Stimulated activated CD8-positive, alpha-beta memory T cell treated with anti-CD3 and anti-CD28 coated beads, Interleukin-4, amount 100 ng/mL, for 1 hour (primary cell): ENCODE measurements at places on chromosomes 3 and 15.

- DNase-seq, result no peak
These were observed 22.5 kb downstream of the ALS2CL start for GRCh38 chr3:46670891-46671427.

GRCh38 chr15:39661776-39662175, 80.9 kb downstream of the THBS1 start:
- no peak for DNase-seq

DNA sequence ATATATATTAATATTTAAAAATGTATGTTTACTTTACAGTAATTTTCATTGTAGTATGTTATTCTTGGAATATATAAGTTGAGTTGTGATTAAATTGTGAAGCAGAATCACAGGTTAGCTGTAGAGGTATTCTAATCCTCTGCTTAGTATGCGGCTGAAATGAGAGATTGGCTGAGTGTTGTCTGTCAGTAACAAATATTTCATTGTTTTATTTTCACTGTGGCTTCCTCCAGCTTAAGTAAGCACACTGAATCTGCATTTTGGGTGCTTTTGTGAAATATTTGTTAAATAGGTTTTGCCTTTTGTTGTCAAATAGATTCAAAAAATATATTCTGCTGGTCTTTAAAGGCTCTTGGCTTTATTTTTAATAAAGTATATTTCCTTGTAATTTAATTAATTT, 357.5 kb downstream of the CADM2 start:
- no peak for DNase-seq

DNA sequence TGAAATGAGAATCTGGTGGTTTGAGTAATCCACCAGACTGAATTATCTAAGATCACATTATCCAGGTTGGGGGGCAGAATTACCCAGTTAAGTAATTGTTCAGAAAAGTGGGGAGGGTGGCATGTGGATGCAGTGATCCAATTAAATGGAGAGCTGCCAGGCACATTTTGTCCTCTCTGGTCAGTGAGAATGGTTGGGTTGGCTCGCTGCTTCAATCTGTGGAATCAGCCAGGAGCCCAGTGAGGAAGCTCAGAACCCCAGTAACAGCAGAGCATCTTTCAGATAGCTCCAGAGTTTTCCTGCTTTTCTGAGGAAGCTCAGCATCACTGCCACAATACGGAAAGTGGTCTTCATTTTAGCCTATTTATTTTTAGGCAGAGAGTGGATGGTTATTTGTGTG, 6.4 kb upstream of the EXOG start:
- DNase-seq, result no peak

- DNase-seq, result no peak
These were observed 883.6 kb upstream of the NR2F2 start for GRCh38 chr15:95446854-95447253.

- DNase-seq, result no peak
These were observed 9.5 kb upstream of the DOCK3 start for GRCh38 chr3:50665081-50665840.

DNA sequence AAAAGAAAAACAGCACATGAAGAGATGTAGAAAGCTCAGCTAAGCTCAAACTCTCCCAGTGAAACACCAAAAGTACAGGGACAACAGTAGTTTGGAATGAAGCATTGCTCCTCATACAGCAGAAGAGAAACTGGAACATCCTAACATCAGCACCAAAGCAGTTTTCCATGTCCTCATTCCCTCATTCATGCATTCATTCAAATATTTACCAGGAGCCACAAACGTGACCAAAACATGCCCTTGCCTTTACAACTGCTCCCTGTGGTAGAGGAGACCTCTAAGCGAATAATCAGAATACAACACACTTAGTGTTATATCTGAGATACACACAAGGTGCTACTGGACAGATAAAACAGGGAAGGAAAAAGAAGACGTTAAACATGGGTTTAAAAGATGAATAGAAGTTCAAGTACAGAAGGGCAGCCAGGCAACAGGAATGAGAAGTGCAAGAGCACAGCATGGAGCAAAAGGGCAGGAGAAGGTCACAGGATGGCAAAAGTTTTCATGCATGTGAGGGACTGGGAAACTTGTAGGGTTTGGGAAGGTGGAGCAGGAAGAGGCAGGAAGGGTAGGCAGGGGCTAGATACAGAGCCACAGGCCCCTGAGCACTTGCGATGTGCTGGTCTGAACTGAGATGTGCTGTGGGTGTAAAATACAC, 58.5 kb upstream of the LMCD1 start:
- no peak for DNase-seq

DNA sequence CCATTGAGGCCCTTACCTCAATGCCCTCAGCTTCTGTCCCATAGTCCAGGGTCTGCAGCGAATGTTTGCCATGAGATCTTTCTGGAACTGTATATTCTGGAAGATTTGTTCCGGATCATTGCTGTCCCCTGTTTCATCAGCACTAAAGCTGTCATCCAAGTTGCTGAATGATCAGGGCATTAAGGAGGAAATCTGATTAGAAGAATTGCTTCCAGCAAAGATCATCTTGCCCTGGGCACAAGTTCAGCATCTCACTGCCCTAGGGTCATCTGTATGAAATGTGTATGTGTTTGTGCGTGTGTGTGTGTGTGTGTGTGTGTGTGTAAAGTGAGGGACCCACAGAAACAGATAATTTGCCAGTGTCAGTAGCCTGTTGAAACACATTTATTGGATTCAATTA, 1.4 kb downstream of the TMC3 start:
- no peak for DNase-seq

DNA sequence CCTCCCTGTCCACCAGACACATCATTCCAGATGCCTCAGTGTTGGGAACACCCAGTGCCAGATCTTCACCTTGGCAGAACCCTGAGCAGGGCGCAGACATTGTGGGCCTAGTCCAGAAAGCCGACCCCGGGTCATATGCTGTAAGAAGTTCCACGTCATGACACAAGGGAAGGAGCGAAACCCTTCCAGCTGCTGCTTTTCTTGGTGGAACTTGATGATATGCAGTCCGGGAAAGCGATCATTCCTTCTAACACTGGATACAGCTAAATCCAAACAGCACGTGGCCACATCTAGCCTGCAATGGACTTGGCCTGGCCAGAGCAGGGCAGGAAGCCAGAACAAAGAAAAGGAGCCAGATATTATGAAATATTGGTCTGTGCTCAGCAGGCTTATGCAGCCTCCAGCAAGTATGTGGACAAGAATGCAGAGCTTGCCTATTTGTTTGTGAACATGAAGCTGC, 22.0 kb downstream of the GASK1A start:
- DNase-seq, result no peak

DNA sequence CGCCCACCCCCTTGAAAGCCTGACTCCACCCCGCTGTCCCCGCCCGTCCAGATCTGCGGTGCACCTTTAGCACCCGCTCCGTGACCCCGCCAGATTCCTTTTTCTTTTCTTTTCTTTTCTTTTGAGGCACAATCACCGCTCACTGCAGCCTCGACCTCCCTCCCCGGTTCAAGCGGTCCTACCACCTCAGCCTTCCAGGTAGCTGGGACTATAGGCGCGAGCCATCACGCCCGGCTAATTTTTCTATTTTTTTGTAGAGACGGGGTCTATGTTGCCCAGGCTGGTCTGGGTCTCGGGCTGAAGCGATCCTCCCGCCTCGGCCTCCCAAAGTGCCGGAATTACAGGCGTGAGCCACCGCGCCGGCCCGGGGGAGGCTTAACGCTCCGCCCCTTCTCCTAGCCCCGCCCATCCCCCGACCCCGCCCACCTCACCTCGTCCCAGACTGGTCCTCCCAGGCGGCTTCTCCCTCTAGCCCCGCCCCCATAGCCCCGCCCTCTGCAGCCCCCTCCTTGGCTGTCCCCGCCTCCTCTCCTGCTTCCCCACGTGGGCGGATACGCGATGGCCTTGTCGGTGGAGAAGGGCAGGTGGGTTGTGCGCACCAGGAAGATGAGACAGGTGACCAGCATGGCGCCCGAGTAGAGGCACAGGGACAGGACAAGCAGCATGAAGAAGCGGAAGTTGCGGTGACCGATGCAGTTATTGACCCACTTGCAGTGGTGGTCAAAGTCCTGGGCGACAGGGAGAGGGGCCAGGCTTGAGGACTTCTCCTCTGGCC, 3.2 kb downstream of the ZDHHC19 start:
- peak; percentile 36 for DNase-seq

DNA sequence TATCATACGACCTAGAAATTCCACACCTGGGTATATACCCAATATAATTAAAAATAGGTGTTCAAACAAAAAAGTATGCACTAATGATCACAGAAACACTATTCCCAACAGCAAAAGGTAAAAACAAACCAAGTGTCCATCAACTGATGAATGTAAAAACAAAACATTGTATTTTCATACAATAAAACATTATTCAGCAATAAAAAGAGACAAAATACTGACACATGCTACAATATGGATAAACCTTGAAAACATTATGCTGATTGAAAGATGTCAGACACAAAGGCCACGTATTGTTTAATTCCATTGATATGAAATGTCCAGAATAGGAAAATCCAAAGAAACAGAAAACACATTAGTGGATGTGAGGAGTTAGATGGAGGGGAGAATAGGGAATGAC, 71.0 kb downstream of the RPL22L1 start:
- DNase-seq, result no peak

DNA sequence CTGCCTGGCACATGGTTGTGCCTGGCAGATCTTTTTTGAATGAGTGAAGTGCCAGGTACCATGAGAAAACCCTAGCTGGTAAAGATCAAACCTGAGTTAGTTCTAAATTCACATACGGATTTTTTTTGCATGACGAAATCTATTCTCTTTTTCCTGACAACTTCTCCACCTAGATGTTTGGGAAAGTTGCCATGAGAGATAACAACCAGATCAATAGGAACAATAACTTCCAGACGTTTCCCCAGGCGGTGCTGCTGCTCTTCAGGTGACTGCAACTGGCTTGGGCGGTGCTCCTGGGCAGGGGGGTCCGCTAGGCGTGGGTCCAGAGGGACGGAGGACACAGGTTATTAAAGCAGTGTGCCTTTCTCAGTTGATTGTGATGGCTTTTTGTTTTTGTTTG, 71.8 kb downstream of the CHDH start:
- no peak for DNase-seq

- DNase-seq, result no peak
These were observed 407.3 kb downstream of the GBE1 start for GRCh38 chr3:81354119-81354518.

- no peak for DNase-seq
These were observed 235.9 kb downstream of the SOX2 start for GRCh38 chr3:181947606-181948005.

- DNase-seq, result no peak
These were observed 98.8 kb upstream of the MB21D2 start for GRCh38 chr3:193016437-193016901.

DNA sequence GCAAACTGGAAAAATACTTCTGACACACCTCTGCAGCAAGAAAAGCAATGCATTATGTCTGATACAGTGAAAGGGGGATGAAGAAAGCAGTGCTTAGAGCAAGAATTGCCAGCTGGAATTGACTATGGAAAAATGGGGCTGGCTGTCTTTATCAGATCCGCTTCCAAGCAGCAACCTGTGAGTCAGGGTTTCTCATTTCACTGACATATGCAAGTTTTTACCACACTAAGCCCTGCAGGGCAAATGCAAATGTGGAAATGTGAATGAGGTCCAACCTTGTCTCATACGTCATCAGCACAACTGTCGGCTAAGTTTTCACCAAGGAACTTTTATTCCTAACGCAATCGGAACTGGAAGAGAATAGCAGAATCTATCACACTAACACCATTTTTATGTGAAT, 172.5 kb upstream of the GADL1 start:
- DNase-seq, result no peak

GRCh38 chr3:143363949-143364348, 244.4 kb downstream of the CHST2 start:
- DNase-seq, result no peak

DNA sequence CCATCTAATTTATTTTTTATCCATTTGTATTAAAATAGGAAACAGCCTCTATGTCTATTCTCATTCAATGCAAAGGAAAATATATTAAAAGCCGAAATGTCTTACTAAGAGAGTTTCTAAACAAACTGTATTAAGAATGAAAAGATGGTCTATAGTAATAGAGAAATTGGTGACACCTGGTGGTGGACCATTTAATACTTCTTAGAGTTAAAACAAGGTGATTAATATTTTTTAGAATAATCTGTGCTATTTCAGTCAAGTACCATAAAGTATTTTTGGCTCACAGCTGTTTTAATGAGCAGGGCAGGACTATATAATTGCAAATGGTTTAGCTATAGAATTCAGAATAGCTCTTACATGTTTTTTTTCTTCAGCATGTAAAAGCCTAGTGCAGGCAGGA, 55.7 kb downstream of the SYNPR start:
- DNase-seq, result no peak

- no peak for DNase-seq
These were observed 9.0 kb downstream of the AQP9 start for GRCh38 chr15:58147171-58147611.

DNA sequence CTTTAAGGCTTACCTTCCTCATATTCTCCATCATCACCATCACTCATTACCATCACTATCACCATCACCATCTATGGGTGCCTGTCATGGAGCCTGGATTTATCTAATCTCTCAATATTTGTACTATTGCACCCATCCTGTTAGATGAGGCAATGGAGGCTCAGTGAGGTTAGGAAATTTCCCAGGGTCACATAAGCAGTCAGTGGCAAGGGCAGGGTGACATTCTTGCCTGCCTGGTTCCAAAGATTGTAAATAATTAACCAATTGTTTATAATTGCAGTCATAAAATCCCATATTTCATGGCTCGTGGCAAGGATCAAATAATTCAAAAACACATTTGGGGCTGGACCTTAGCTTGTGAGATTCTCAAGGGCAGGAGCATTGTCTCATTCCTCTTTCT, 55.2 kb downstream of the MGLL start:
- no peak for DNase-seq

- DNase-seq, result no peak
These were observed 575.4 kb downstream of the NAALADL2 start for GRCh38 chr3:175434561-175434960.

- no peak for DNase-seq
These were observed 364.4 kb upstream of the MCTP2 start for GRCh38 chr15:93866948-93867347.

DNA sequence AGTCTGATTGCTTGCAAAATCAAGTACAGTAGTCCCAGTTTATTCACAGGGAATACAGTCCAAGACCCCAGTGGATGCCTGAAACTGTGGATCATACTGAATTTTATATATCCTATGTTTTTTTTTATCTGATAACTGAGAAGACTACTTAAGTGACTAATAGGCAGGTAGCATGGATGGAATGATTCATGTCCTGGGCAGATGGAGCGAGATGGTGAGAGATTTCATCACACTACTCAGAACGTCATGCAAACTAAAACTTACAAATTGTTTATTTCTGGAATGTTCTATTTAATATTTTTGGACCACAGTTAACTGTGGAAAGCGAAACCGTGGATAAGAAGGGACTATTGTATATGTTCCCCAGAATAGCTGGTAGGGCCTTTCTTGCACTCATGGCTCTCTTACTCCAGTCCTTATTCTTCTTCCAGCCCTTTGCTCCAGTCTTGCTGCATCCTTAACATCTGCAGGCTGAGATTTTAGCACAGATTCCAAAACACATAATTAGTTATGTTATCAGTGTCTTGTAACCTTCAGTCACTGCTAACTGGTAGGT, 290.0 kb downstream of the ADAMTSL3 start:
- no peak for DNase-seq

DNA sequence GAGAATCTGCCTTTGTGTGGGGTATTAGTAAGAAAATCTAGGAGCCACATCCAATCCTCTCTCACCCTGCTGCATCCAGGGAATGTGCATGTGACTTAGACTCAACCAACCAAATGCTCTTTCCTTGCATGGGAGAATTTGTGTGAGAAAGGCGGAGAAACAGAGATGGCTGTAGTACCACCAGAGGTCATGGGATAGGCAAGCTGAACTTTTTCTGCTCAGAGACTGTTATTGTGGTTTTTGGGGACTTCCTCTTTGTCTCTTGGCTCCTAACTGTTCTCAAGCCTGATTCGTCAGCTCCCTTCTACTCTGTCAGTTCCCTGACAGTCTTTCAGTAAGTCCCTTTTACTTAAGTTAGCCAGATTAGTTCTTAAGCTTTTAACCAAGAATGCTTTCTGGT, 2.6 kb upstream of the ZSCAN2 start:
- no peak for DNase-seq
